Mucosa of descending colon (tissue), 3 donors: ENCODE measurements at places on chromosomes 13 and 19. TPM values are rescaled to one million over a fixed set of nuclear protein-coding genes. Genes with fewer than 3 reads are reported as not detected.

OR7D2 gene
- not detected for total RNA-seq

CTXN1 gene
- 28.3 TPM for total RNA-seq

KIR3DL1 gene
- total RNA-seq: not detected

KISS1R gene
- not detected for total RNA-seq

DNA sequence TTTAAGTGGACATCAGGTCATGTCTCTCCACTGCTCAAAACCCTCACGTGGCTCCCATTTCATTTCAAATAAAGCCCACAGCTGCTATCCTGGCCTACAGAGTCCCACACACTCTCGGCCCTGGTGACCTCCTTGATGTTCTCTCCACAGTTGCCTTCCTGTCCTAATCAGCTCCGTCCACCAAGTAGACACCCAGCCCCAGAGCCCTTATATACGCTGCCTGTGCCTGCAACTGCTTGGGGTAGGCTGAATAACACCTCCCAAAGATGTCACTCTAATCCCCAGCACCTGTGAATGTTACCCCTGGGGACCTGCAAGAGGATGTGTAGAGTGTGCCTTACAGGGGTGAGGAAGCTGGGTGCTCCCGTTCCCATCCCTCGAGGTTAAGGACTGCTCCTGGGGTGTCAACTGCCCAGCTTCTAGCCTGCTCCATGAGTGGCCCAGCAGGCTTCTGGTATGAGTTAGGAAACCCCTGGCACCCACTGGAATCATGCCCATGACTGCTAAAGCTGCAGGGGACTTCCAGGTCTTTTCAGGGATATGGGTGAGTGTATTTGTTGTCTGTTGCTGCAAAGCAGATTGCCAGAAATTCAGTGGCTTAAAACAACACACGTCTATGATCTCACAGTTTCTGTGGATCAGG is 6.0 kb downstream of the FAM187B start:
- no peak for DNase-seq

GRCh38 chr19:17105556-17105955 is 30.0 kb downstream of the MYO9B start:
- DNase-seq: no peak

DNA sequence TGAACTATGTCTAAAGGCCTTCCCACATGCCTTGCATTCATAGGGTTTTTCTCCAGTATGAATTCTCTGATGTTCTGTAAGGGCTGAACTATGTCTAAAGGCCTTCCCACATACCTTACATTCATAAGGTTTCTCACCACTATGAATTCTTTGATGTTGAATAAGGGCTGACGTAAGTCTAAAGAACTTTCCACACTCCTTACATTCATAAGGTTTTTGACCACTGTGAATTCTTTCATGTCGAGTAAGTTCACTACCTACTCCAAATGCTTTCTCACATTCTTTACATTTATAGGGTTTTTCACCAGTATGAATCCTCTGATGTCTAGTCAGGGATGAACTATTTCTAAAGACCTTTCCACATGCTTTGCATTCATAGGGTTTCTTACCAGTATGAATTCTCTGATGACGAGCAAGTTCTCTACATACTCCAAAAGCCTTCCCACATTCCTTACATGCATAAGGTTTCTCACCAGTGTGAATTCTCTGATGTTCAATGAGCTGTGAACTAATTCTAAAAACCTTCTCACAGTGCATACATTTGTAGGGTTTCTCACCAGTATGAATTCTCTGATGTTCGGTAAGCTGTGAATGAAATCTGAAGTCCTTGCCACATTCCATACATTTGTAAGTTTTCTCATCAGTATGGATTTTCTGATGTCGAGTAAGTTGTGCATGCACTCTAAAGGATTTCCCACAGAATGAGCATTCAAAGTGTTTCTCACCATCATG is 19.1 kb upstream of the ZNF260 start:
- no peak for DNase-seq

GRCh38 chr13:51912091-51912490 is 50.3 kb downstream of the CCDC70 start:
- DNase-seq: no peak

GRCh38 chr13:85640727-85641126 is 158.5 kb downstream of the SLITRK6 start:
- no peak for DNase-seq

GRCh38 chr13:106493533-106494220 is 41.8 kb downstream of the EFNB2 start:
- DNase-seq: no peak

DNA sequence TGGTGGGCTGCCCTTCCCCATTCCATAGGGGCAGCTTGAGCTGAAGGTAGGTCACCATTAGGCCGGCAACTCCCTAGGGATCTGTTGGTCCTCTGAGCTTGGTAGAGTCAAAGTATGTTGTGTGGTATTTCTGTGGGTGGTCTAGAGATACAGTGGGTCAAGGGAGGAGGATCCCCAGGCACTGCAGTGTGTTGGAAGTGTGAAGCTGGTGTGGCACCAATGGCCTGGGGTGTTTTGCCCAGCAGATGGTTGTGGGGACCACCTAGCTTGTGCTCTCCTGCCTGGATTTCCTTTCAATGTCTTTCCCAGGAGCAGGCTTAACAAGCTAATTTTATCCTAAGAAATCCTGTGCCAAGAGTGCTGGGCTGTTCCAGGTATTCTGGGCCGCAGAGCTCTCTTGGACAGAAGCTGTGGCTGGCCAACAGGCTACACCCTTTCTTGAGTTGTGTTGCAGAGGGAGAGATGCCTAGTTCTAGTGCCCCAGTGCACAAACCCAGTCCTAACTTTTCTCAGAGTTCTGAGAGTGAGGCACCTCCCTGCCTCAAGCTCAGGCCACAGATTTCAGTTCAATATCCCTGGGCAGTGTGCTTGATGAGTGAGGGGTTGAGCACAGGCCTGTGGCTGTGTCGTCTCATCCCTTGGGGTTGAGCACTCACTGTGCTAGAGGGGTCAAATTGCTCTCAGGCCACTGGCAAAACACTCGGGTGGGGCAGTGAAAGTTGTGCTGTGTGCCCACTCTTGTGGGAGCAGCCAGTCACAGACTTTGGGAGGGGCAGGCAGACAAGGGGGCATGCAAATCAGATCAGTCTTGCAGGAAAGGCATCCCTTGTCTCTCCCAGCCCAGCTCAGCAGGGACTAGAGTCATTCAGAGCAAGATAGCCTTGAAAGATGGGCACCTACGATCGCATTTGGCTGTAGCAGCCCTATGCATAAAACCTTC is 1806.1 kb upstream of the MIR17HG start:
- no peak for DNase-seq

DNA sequence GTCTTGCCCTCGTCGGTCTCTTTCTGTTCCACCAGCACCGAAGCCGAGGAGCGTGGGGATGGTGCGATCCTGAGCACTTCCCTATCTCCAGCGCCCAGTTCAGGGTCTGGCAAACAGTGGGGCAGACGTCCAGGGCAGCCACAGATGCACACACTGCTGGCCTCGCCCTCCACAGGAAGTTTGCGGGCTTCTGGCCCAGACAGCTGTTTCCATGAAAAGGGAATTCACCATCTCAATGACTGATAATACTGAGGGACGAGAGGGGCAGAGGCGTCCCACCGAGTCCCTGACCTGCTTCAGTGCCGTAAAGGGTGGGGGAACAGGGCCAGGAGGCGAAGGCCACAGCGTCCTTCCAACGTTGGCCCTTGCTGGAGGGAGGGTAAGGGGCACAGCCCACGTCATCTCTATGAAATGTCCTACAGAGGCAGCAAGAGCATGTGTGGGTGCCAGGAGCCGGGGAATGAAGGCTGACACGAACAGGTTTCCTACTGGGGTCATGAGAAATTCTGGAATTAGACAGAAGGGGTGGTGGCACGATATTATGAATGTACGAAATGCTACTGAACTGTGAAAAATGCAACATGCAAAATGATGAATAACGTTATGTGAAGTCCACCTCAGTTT is 19.5 kb downstream of the SHC2 start:
- no peak for DNase-seq
